ENCODE measurements at places on chromosomes 2 and 18.

DNA sequence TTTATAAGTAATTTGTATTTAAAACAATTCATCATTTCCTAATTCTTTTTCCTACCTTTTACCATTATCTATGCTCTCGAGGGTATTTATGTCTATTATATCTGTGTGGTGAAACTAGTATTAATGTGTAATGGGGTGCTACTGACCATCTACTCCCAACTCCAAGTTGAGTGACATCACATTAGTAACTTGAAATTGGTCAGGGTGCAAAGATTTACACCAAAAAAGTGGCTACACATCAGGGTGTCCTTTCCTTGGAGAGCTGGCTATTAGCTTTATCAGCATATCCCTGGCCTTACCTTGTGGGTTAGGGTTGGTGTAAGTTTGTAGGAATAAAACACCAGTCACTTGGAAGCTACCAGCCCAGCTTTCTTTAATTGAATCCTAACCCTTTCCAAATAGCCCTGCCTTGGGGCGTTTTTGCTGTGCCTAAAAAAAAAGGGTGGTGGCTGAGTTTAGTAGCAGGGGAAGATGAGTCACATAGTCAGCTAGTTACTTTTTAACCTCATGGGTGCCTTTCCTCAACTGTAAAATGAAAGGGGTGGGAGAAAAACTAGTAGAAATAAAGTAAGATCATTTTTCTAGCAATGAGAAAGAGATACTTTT is 14.0 kb downstream of the ANXA4 start:
- no peak for DNase-seq

DNA sequence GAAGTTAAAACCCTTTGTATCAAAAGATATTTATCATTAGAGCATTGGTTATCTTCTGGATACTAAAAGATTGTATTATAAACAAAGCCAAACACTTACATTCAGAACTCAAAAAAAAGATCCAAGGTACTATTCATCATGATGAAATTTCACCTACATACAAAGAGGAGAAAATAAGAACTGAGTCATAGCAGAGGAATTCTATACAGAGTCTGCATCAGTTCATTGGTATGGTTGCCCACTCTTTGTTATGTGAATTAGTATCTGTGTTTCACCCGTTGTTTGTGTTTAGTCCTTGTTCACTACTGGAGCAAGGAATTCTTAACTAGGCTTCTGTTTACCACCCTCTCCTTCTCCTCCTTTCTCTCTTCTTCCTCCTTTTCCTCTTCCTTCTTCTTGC is 157.9 kb downstream of the LNPK start:
- no peak for DNase-seq

GRCh38 chr2:54628418-54628817 is 95.0 kb upstream of the EML6 start:
- no peak for DNase-seq

DNA sequence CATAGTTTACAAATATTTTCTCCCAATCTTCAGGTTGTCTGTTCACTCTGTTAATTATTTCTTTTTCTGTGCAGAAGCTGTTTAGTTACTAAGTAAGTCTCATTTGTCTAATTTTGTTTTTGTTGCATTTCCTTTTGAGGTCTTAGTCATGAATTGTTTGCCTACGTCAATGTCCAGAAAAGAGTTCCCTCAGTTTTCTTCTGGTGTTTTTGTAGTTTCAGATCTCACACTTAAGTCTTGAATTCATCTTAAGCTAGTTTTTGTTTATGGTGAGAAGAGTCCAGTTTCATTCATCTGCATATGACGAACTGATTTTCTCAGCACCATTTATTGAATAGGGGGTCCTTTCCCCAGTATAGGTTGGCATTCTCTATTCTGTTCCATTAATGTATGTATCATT is 1252.2 kb upstream of the TMEFF2 start:
- no peak for DNase-seq

- DNase-seq: no peak
These were observed 43.3 kb upstream of the CYP20A1 start for GRCh38 chr2:203195331-203196036.

- DNase-seq: no peak
These were observed 21.5 kb upstream of the ZNF532 start for GRCh38 chr18:58842978-58843687.

DNA sequence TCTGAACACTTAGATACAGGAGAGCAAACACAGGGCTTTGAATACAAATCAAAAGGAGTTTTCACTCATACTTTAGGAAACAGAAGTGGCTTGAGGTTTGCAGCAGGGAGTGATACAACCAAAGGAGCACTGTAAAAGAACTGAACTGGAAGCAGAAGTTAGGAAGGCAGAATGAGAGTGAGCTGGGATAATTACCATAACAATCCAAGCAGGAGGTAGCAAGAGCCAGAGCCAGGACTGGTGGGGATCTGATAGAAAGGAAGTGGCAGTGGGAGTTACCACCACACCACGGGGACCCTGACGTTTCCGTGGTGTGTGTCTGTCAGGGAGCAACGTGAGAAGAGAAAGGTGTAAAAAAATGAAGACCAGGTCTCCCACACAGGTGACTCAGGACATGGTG is 81.3 kb upstream of the EPB41L3 start:
- DNase-seq: no peak

DNA sequence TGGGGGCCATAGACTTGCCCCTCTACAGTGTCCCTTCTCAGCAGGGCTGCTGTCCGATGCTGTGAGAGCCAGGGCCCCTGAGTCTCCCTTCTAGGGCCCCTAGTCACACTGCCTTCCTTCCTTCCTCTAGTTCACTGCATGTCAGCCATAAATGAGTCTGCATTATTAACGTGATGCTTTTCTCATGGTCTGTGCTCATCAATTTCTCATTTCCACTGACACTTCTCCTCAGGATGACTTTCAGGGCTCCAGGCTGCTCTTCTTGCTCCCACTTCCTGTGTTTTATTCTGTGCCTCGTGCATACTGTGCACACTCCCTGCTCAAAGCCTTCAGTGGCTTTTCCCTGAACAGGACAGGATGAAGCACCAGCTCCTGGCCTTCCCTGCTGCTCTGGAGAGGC is 146.5 kb downstream of the FAM210A start:
- no peak for DNase-seq

DNA sequence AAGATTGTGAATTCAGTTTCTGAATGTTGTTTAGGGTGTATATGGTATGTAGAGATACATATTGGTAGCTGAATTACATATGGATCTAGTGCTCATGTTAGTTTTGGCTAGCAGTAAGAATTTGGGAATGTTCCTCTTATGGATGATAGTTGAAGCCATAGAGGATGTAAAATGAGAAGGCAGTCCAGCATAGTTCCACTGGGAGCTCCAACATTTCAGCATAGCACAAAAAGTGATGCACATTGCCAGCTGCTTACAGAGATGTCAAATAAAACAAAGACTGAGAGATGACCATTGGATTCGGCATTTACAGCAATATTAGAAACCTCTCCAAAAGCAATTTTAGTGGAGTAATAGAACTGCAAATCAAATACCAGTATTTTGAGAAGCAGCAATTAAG is 77.4 kb downstream of the EML4 start:
- no peak for DNase-seq

GRCh38 chr2:233544200-233544610 is 22.4 kb downstream of the USP40 start:
- DNase-seq: no peak

- DNase-seq: no peak
These were observed 167.0 kb downstream of the NDUFA10 start for GRCh38 chr2:239858179-239858578.

DNA sequence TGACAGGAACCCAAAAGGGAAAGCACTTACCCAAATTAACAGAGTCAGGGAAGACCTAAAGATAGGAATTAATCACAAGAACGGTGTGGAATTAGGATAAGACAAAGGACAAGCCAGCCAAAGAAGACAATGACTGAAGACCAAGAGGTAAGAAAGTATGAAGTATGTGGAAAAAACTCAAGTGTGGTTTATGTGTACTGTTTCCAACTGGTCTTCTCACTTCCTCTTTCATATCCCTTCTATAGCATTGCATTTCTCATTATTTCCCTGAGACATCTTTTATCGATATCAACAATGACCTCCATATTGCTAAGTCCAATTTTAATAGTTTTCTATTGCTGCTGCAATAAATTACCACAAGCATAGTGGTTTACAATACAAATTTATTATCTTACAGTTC is 313.5 kb upstream of the SLC39A10 start:
- no peak for DNase-seq

GRCh38 chr18:44895176-44895798 is 214.6 kb downstream of the SETBP1 start:
- no peak for DNase-seq

DNA sequence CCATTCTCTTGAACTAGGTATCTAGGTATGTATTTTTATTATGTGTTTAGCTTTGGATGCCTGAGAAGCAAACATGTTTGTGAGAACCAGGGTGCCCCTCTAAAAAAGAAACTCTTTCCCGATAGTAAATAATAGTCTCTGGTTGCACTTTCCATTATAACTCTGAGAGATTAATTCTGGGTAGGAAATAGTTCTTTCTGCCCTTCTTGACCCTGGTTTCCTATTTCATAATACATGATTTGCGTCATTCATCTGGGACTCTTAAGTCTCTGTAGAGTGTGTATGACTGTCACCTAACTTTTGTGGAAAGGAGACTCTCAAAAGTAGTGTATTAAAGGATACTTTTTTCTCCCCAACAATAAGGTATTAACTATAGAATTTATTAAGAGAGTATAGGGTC is 31.5 kb downstream of the ACSL3 start:
- no peak for DNase-seq

Measured in stimulated activated CD8-positive, alpha-beta memory T cell treated with anti-CD3 and anti-CD28 coated beads, Interleukin-4, amount 100 ng/mL, for 1 hour (primary cell).